H1 (cell line): ENCODE measurements at places on chromosomes 7 and 10.

DNA sequence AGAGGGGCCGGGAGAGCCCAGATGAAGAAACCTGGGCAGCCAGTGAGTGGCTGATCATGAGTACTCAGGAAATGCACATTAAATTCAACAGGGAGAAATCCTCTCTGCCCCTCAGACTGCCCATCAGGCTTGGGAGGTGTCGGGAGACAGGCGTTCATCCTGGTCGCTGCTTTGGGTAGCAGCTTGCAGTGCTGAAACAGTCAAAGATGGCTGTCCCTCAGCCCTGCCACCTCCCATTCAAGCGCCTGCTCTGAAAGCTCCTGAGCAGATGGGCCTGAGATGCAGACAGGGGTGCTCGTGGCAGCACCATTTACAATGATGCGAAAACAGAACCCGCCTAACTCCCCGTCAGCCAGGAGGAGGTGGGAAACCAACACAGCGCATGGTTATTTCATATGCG lies 3.6 kb upstream of the JAKMIP3 start:
- DNase-seq, result no peak

- DNase-seq, result no peak
Observed at GRCh38 chr10:125363791-125364190, 203.4 kb upstream of the CTBP2 start.

DNA sequence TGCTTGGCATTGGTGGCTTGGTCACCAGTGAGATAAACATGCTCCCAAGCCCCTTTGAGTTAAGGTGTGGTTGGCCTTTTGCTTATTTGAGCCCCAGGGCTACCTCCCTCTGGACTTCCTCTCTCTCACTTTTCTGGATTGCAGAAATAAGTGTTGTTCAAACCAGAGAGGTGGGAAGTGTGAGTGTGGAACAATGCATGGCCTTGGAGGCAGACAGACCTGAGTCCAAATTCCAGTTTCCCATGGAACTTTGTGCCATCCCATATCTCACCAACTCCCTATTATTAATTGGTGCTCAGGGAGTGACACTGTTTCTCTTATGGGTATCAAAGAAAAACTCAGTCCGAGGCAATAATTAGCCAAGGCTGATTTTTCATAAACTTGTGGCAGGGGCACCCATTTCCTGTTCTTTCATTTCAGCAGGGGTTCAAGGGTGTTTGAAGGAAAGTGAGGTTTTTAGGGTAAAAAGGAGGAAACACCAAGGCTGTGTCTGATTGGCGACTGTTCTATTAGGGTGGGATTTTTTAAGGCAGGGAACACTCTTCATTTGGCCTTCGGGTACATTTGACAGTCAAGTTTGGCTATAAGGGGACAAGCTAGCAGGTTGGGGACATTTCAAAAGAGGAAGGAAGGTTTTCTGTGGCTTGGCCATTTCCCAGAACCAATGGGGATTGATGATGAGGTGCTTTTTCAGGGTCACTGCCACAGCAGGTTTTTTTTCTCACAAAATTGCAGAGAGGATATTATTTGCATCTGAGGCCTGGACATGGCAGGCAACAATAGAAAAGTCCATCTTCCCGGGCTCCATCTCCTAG lies 148.8 kb upstream of the NPY start:
- DNase-seq, result no peak

DNA sequence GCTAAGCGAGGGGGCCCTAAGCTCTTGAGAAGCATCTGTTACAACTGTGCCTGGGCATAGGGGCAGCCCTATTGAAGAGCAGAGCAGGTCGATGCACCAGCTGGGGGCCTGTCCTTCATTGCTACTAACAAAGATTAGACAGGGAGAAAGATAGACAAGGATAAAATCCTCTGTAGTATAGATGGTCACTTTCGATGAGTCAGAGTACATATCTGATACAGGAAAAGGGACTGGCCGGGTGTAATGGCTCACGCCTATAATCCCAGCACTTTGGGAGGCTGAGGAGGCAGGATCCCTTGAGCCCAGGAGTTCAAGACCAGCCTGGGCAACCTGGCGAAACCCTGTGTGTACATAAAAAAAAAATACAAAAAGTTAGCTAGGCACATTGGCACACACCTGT lies 13.6 kb downstream of the OPTN start:
- DNase-seq, result no peak

DNA sequence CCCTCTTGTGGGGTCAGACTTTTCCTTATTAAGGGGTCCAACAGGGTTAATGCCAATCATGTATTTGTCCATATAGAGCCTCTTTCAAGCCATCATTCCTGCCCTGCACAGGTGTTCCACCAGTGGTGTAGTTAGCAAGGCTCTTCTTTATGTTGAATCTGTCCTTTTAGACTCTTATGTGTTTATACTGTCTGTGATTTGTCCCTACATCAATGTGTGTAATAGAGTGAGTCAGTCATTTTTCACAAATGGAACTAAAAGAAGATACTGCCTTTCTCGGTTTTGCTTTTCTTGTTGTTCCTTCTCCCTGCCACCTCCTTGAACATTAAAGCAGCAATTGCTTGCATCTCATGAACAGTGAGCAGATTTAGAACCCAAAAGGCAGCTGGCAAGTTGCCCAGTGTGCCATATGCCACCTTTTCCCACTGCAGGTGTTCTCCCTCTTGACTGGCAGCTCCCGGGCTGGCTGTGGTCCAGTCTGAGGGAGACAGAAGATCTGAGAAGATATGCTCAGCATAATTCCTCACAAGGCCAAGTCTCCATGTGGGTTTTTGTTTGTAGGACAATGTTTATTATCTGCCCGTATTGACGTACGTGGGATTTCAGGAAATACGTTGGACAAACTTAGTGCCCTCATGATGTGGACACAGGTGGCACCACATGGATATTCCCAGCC lies 154.1 kb downstream of the LHFPL3 start:
- no peak for DNase-seq

GRCh38 chr10:89266721-89267453 lies 15.3 kb upstream of the LIPA start:
- no peak for DNase-seq

DNA sequence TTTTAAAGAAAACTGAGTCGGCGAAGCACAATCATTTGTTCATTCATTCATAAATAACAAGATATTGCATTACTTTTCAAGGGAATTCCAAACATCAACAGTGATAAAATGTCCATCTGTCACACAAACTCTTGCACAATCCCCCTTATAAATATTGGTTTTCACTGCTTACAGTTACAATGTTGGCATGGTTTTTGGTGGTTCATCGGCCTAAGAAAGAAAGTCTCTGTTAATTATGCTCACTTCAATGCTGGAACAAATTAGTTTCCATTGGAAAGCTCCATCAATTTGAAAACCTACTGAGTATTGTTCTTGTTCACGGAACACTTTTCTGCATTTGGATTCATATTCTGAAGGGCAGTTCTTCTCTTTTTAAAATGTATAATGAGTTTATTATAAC lies 188.5 kb downstream of the JAZF1 start:
- DNase-seq, result no peak

DNA sequence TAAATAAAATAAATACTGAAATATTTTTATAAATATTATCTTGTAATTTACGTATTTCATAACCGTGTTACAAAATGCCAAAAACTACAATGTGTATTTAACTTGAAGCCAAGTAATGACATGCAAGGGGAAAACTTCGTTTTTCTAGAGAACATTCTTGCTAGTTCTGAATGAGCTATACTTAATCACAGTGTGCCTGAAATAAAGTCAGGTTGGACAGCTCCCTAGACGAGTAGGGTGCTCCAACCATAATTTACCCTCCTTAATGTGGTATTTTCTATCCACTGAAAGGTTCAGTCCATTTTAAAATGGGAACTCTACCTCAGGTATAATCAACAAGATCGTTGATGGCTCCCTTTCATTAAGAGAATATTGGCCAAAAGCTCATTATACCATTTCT lies 194.5 kb upstream of the AHR start:
- DNase-seq, result no peak

- no peak for DNase-seq
Observed at GRCh38 chr10:43980715-43981114, 332.0 kb upstream of the ZNF32 start.

- no peak for DNase-seq
Observed at GRCh38 chr10:92644921-92645320, 44.8 kb upstream of the HHEX start.

GRCh38 chr7:21911341-21911875 lies 34.3 kb downstream of the CDCA7L start:
- no peak for DNase-seq

DNA sequence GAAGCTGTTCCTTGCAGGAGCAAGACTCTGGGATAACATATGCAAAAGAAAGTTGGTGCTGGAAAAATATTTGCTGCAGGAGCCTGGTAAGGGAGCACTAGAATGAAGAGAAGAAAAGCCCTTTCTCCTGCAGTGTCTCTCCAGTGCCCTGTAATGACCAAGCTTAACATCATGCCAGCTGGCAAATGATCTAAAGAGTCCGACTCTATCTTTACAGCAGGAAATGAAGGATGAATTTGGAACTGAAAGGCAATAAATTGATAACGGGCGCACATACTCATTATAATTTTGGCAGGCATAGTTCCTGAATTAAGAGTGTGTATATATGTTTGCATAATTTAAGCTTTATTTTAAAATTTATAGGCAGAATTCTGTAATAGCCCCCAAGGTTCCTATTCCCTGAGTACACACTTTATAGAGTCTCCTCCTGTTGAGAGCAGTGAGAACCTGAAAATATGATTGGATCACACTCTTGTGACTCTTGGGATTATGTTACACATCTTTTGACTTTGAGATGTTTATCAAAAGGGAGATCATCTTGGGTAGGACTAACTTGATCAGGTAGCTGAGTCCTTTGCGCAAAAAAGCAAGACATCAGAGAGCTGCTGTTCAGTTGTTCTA lies 299.0 kb upstream of the MBL2 start:
- DNase-seq, result no peak

- DNase-seq, result no peak
Observed at GRCh38 chr10:77504873-77505257, 132.7 kb downstream of the KCNMA1 start.

- DNase-seq, result no peak
Observed at GRCh38 chr10:15182540-15183207, 14.2 kb upstream of the NMT2 start.

DNA sequence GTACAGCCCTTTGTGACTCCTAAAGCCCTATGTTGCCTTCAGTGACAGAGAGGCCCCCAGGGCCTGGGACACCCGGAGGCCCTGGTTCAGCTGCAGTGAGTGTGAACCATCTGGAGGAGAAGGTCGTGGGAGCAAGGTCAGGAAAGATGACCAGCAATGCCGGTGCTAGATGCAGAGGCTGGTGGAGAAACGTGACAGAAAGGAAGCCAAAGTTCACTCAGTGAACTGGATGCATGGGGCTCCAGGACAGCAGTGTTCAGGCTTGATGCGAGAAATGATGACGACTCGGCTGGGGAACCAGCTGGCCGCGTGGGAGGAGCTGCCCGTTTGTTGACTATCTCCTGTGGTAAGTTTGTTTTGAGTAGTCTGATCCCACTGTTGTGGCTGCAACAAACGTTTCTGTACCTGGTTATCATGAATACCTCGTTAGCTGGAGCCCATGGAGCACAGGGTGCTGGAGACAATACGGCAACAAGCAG lies 54.1 kb upstream of the MKRN1 start:
- DNase-seq, result no peak

DNA sequence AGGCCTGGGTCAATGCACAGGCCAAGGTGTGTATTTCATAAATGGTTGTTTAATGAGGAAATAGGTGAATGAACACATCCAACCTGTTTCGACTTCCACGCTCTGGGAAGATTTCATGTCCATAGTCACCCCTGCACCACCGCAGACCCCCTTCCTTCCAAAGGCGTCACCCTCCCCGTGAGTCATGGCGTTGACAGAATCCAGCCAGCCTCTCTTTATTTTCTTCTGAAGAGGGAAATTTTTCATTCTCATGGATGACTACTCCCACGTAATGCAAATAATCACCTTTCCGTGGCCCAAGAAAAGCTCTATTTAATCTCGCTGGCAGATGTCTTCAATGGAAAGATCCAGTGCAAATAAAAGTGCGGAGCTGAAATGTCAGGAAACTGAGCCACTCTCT lies 75.3 kb upstream of the FOXK1 start:
- DNase-seq, result no peak

- DNase-seq, result no peak
Observed at GRCh38 chr7:33155811-33156210, 26.4 kb downstream of the BBS9 start.

GRCh38 chr7:81846398-81846797 lies 76.6 kb upstream of the HGF start:
- DNase-seq, result no peak

GRCh38 chr7:142566271-142566670 lies 183.0 kb upstream of the PRSS1 start:
- DNase-seq, result no peak

- no peak for DNase-seq
Observed at GRCh38 chr10:69061305-69062161, 26.4 kb upstream of the SRGN start.

DNA sequence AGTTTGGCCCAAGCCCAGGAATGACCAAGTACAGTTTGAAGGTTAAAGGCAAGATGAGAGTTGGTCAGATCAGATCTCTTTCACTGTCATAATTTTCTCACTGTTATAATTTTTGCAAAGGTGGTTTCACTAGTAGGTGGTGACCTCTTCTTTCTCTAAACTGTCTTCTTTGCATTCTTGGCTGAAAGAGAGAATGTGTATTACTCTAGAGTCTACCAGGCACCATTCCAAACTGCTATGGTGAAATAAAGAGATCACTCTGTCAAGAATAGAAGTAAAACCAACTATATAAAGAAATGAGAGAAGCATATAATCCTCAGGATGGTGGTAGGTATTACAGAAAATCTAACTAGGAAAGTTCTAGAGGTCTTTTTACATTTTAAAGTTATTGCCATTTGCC lies 72.7 kb downstream of the DYNC1I1 start:
- no peak for DNase-seq

DNA sequence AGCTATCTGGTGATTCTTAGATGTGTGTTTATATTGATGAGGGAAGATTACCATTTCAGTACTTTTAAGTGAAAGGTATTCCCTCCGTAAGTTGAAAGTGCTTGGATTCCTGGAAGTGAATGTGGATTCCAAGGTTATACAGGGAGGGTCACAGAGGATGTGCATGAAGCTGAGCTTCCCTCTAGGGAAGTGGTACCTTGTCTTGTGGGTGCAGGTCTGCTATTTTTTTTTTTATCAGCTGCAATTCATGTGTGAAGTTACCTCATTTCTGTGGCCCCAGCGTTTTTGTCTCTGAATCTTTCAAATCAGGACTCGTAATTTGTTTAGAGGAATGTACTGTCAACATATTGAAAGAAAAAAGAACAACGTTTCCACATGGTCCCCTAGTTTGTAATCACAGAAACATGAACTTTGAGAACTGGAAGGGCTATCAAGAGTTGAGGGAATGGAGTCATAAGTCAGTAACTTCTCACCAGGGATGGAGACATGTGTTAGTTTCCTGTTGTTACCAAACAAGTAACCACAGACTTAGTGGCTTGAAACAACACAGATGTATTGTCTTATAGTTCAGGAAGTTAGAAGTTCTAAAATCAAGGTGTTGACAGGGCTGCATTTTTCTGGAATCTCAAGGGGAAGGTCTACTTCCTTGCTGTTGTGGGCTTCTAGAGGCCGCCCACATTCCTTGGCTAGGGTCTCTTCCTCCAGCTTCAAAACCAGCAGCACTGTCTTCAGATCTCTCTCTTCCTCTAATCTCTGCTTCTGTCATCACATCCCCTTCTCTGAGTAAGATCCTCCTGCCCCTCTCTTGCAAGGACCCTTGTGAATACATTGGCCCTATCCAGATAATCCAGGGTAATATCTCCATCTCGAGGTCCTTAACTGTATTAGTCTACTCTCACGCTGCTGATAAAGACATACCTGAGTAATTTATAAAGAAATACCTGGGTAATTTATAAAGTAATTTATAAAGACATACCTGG lies 64.4 kb downstream of the RAB18 start:
- no peak for DNase-seq
